ENCODE measurements at places on chromosomes 2 and 18.

GRCh38 chr18:12656605-12656937 is 1.3 kb downstream of the SPIRE1 start:
- DNase-seq: no peak

DNA sequence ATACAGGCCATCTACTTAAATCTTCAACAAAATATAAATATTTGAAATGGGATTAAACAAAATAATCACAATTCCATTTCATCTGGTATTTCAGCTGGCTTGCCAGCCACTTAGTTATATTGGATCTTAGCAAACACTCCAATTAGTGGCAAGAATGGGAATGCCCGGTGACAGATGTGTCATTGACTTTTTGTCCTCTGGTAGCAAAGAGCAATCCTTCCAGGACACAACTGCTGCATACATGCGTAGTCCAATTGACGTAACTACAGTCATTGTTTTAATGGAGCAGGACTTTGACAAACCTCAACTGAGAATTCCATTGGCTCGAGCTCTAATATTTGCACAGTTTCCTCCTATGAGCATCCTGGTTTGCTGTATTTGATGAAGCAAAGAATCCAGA is 69.9 kb downstream of the RNF152 start:
- DNase-seq: no peak

DNA sequence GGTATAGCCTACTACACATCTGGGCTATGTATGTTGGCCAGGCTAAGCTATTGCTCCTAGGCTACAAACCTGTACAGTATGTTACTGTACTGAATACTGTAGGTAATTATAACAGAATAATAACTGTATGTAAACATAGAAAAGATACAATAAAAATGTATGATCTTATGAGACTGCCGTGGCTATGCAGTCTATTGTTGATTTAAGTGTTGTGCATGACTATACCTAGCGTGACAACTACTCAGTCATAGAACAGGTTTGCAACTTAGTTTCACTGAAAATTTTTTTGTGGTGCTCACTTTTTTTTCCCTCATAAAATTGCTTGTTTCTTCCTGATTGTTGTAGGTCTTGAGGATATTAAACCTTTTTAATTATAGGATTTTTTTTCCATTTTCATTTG is 25.9 kb downstream of the KCMF1 start:
- DNase-seq: no peak

GRCh38 chr2:217638533-217638932 is 364.3 kb downstream of the TNS1 start:
- DNase-seq: no peak

DNA sequence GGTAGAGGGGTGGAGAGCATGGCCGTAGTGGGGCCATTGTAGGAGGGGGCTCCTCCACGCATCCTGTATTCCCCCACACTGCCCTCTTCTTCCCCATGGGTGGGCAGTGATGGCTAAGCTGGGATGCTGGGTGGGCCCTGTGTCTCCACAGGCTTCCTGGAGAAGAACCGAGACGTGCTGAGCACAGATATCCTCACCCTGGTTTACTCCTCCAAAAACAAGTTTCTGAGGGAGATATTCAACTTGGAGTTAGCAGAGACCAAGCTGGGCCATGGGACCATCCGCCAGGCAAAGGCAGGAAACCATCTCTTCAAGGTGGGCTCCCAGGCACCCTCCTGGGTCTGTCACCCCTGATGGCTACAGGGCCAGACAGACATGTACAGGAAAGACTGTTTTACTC is 52.8 kb downstream of the MYO7B start:
- no peak for DNase-seq

- DNase-seq: no peak
These were observed 105.9 kb upstream of the HS6ST1 start for GRCh38 chr2:128424406-128425171.

DNA sequence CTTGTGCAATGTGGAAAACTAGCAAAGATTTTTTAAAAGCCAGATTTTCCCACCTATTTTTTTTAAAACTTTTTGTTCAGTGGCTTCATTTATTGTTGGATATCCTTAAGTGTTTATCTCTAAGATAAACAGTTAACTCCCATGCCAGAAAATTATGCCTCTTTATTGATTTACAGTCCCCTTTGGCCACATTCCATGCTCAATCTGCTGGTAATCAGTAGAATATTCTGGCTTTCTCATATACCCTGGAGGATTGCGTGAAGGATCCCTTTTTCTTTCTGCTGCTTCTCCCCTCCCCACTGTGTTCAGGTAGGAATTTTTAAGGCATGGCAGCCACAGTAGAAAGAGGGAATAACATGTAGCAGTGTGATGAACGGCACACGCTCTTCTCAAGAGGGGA is 2.6 kb downstream of the GRHL1 start:
- DNase-seq: no peak

- DNase-seq: no peak
These were observed 257.0 kb upstream of the GYPC start for GRCh38 chr2:126399001-126399400.

GRCh38 chr2:45379399-45380087 is 231.5 kb downstream of the SRBD1 start:
- no peak for DNase-seq

GRCh38 chr2:136215908-136216472 is 98.0 kb upstream of the CXCR4 start:
- no peak for DNase-seq

- no peak for DNase-seq
These were observed 243.5 kb upstream of the TMEFF2 start for GRCh38 chr2:192438239-192438638.

GRCh38 chr18:62365420-62365819 is 40.3 kb downstream of the TNFRSF11A start:
- no peak for DNase-seq

DNA sequence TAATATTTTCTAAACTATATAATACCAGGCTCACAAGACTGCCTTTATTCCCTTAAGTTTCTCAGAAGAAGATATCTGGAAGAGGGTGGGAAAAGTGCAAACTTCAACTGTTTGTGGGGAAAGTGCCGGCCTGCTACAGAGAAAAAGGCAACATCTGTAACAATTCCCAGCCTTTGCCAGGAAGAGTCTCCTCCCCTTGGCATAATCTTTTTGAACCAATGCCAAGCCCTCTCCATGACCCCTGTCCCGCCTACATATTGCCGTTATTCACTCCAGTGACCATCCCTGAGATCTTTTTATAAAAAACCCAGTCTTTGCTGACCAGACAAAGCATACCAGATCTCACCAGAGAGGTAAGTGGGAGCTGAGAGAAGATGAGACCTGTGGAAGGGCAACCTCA is at the start of gene REG3G:
TSS of gene REG3G (plus strand) at position 282 of the 400 bp plus-strand sequence. CDS start 392 bp downstream, outside the sequence.
- no peak for DNase-seq

- DNase-seq: no peak
These were observed 36.3 kb upstream of the GREB1L start for GRCh38 chr18:21205695-21206094.

GRCh38 chr18:42126586-42126985 is 171.6 kb downstream of the PIK3C3 start:
- no peak for DNase-seq

GRCh38 chr2:118232391-118232790 is 144.1 kb downstream of the INSIG2 start:
- DNase-seq: no peak

- no peak for DNase-seq
These were observed 472 bp downstream of the SLC20A1 start for GRCh38 chr2:112646102-112646719.

DNA sequence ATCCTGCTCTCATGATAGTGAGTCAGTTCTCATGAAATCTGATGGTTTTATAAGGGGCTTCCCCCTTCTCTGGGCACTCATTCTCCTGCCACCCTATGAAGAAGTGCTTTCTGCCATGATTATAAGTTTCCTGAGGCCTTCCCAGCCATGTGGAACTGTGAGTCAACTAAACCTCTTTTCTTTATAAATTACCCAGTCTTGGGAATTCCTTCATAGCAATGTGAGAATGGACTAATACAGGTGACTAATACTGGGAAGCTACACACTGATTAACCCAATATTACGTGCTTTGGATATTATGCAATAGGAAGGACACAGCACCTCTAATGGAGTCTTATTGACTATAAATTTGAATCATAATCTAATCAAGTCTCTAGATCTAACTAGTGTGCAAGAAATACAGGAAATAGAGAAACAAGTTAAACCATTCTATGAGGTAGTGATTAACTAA is 107.2 kb upstream of the ETAA1 start:
- no peak for DNase-seq

DNA sequence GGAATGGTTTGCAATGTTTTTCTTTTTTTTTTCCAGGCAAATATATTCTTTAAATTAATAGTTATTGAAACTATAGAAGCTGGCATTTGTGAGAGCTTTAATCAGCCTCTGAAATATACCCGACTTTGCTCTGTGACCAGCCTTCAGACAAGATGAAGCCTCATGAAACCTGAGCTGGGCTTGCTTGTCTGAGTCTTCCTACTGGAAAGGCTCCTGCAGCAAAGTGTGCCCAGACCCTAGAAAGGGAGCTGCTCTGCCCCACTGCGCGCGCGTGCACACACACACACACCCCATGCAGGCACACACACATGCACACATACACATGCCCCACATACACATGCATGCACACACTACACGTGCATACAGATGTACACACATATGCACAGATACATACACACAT is 203.3 kb upstream of the NT5C1B start:
- no peak for DNase-seq

GRCh38 chr2:240627736-240628506 is 2.6 kb downstream of the GPR35 start:
- DNase-seq: no peak

DNA sequence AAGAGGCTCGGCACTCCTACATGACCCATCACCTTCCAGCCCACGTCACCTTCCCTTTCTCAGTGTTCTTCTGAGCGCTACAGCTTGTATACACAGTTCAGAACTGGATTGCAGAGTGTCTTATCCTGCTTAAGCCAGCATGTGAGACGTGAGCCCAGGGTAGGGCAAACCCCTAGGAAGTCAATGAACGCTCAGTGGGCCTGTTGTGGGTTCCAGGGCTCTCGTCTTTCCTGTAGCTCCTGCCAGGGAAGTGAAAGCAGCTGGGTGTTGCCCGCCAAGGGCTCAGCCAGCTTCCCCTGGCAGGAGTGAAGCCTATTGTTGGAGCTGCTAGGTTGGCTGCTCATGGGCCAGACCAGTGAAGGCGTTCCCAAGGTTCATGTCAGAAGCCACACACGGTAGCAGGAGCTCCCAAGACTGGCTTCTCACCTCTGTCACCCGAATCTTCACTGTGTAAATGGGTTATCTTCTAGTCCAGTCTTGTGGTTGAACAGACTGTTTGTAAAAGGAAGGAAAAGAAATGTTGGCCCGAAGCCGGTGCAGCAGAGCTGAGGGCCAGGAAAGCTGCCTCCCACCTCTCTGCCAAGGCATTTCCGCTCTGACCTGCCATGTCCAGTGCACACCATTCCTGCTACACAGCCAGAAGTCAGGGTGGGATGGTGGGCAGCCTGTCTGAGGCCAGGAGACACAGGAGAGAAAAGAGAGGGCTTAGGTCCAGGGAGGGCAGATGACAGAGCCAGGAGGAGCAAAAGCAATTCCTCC is 69.6 kb upstream of the RMDN2 start:
- DNase-seq: no peak

- no peak for DNase-seq
These were observed 77.6 kb upstream of the ZNF516 start for GRCh38 chr18:76572518-76573247.

GRCh38 chr18:74595431-74595830 is 2.2 kb upstream of the ZNF407 start:
- DNase-seq: no peak

DNA sequence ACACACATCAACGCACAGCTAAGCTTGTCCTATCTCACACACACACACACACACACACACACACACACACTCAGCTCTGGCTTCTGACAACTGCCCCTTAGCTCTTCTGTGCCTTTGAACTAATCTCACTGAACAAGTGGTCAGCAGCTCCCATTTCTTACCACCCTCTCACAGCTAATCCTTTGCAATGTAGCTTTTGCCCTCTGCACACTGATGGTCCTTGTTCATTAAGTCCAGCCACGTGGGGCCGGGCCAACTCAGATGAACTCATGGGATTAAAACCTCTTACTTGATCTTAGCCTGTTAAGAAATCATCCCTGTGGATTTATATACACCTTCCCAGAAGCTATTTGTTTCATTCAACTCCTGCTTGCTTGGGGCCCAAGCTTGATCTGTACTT is 36.6 kb downstream of the DPYSL5 start:
- no peak for DNase-seq

DNA sequence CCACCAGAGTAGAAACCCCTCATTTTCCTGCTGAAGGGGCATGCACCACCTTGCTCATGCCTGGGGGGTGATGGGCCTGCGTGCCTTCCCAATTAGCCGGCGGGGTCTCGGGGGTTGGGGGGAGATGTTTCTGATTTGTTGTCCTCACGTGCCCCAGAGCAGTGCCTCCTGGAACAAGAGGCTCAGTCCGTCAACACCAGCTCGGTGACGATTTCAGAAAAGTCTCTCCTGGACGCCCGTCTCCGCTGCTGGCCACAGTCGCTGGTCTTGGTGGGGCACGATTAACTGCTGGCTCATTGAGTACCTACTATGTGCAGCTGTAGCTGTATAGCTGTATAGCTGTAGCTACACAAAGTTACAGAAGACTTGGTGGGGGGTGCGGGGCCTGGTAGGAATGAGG is 4.4 kb downstream of the ACKR3 start:
- DNase-seq: no peak

DNA sequence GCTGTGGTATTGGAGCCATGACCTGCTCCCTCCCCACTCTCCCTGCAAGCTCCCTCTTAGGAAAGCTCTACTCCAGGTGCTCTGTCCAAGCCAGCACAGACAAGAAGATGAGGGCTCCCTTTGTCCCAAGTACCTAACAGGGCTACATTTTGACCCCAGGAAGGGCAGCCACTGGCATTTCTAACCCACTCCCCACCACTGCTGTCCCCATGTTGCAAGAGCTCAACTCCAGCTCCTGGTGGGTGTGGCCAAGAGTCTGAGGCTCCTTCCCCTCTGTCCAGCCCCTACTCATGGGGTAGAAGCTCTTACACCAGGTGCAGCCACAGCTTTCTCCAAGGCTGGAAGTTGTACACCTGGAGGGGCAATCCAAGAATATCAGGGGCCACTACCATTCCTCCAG is 127.0 kb upstream of the NPAS2 start:
- no peak for DNase-seq

- no peak for DNase-seq
These were observed 18.5 kb downstream of the WDPCP start for GRCh38 chr2:63569740-63570139.

DNA sequence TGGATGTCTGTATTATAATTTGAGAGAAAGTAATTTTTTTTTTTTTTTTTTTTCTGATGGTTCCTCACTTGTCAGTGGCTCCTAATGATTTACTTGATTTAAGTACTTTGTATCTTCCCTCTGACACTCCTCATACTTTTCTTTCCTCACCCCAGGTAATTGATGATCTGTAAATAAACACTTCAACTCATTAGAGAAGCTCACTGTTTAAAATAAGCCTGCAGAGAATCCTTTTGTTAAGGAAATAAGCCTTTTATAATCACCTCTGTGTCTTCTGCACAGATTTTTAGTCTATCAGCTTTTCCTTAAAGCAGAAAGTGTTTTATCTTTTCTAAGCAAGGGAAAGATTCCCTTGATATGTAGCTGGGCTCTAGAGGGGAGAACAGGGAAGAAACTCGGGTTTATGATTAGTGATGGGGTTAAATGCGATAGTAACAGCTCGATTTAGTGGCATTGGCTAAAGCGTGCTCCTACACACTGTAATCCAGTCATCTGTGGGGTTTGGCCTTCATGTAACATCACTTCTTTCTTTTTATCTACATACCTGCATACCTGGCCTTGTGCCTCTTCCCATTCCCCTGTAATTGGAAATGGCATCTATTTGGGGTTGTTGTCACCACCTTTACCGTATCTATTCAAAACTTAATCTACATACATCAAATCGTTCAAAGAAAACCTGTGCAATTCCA is 60.1 kb upstream of the LRRTM1 start:
- no peak for DNase-seq
